ENCODE measurements at places on chromosomes 3 and 15.

DNA sequence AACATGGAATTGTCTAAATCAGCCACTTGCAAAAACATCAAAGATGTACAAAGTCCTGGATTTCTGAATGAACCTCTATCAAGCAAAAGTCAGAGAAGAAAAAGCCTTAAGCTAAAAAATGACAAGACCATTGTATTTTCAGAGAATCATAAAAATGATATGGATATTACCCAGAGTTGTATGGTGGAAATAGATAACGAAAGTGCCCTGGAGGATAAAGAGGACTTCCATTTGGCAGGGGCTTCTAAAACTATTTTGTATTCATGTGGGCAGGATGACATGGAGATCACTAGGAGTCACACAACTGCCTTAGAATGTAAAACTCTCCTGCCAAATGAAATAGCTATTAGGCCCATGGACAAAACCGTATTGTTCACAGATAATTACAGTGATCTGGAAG lies 29.3 kb downstream of the KNL1 start:
- DNase-seq: no peak

DNA sequence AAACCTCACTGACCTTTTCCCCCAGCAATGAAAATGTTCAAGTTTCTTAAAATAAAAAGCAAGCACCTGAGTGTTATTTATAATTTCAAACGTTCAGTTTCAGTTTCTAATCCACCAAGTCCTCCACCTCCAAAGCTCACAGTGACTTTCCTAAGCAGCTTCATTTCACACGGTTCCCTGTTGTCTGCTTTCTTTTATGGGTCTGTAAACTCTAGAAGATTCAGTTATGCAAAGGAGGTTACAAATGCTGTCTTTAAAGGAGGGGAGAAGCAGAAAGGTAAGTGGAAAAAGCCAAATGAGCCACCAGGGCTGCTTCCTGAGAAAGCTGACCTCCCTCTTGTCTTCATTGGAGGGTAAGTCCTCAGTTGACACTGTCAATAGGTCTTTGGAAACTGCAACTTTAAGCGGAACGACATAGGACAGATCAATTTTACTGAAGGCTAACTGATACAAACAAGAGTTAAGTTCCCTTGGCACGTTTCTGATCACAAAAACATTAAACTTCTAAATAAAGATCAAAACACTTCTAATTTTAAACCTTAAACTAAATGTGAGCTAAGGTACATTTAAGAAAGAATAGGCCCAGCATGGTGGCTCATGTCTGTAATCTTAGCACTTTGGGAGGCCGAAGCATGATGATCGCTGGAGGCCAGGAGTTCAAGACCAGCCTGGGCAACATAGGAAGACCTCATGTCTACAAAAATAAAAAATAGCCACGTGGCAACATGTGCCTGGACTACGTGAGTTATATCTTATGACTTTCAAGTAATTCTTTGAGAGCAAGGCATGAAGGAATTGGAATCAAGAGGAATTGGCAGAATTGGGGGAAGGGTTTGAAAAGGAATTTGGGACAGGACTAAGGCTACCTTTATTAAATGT lies 151.9 kb upstream of the UBE2E1 start:
- no peak for DNase-seq

GRCh38 chr15:44647637-44648036 lies 15.8 kb downstream of the SPG11 start:
- DNase-seq: no peak

DNA sequence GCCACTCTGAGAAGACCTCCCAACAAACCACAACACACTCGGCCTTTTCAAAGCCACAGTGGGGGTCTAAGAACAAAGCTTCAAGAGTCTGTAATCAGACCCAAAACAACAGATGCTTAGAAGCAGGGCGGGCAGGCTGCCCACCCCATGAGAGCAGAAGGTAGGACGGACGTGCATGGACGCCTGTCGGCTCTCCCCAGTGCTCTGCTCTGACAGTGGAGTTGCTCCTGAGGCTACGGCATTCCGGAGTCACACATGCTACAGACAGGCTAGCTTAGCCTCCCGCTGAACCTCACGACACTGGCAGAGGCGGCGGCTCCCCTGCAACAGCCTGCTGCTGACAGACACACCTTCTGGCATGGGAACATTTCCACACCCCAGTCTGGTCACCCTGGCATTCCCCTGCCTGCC lies 33.5 kb downstream of the SLCO2A1 start:
- DNase-seq: no peak

DNA sequence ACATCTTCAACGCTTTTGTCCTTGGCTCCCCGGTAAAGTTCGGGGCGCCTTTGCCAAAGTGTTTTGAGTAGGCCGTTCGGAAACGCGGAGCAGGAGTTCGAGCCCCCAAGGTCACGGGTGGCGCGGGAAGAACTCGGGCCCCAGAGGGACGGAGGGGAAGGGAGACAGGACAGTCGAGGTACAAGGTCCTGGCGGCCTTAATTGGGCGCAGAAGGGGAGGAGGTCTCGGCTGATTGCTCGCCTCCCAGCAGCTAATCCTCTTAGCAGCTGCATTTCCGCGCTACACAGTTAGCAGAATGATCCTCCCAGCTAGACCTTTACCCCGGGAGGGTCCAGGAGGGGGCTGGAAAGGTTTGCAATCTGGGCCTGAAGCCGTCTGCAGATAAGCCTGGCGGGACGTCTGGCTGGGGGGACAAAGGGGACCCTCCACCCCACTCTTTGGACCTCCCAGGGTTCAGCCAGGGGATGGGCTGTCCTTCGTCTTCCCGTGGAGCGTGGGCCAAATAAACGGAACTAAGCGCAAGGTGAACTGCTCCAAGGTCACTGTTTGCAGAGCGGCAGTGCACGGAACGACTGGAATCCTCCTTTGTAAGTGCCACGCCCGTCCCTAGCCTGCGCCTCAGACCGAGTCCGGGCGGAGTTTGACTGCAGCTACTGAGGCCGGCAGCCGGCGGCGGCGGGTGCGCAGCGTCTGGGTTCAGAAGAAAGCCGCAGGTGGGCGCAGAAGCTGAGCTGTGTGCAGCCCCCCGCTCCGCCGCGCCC lies 7.2 kb downstream of the EOMES start:
- DNase-seq: no peak

DNA sequence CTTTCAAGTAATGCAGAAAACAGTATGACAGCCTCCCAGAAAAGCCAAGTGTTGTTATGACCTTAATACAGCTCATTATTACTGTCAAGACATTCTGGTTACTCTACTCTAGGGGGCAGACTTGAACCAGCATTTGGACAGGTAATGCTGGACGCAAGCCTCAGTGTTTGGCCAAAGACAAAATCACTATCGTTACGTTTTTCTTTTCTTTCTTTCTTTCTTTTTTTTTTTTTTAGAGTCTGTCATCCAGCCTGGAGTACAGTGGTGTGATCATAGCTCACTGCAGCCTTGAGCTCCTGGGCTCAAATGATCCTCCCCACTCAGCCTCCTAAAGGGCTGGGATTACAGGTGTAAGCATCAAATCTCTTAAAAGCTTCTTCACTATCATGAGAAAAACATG lies 29.4 kb upstream of the TMEM45A start:
- DNase-seq: no peak

DNA sequence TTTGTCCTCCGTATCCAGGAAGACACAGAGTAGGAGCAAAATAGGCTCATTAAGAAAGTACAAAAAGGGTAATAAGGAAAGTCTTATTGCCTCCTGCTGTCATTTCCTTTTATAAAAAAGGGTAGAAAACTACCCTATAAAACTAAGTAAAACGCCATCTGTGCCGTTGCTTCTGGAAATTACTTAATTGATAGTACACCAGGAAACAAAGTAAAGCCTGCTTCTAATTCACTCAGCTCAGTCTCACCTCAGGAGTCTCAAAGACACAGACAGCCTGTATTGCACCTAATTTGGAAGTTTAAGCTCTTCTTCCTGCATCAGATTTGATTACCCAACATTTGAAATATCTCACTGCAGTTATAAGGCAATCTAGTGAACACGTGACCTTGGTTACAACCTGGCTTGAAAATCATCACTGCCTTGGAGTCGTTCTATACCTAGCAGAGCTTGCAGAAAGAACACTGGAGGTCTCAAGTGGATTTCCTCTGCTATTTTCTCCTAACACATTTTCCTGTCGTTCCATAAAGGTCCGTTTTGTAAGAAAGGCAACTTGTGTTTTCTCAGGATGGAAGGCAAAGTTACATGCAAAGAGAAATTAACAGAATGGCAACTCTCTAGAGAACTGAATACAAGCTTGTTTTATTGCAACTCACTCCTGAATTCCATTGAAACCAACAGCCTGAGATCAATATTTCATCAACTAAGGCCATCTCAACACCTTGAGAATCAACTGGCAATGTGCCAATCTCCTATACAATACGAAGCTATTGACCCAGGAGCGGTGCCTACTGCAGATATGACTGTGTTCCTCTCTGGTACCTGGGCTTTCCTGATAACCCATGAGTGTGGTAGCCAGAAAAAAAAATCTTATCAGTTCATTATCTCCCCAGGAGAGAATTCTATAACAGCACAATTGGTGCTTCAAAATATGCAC lies 203.3 kb upstream of the LMCD1 start:
- DNase-seq: no peak

DNA sequence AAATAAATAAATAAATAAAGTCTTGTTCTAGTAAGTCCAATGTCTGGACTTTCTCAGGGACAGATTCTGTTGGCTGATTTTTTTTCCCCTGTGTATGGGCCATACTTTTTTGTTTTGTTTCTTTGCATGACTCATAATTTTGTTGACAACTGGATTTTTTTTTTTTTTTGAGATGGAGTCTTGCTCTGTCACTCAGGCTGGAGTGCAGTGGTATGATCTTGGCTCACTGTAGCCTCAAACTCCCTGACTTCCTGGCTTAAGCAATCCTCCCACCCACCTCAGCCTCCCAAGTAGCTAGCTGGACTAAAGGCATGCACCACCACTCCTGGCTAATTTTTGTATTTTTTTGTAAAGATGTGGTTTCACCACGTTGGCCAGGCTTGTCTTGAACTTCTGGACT lies 38.9 kb downstream of the TICRR start:
- no peak for DNase-seq

- DNase-seq: peak; percentile 66
Observed at GRCh38 chr3:72738752-72739530, 109.3 kb downstream of the SHQ1 start.

GRCh38 chr3:187919544-187919943 lies 174.3 kb upstream of the BCL6 start:
- DNase-seq: no peak

GRCh38 chr3:181330257-181330656 lies 340.7 kb upstream of the DNAJC19 start:
- DNase-seq: no peak

DNA sequence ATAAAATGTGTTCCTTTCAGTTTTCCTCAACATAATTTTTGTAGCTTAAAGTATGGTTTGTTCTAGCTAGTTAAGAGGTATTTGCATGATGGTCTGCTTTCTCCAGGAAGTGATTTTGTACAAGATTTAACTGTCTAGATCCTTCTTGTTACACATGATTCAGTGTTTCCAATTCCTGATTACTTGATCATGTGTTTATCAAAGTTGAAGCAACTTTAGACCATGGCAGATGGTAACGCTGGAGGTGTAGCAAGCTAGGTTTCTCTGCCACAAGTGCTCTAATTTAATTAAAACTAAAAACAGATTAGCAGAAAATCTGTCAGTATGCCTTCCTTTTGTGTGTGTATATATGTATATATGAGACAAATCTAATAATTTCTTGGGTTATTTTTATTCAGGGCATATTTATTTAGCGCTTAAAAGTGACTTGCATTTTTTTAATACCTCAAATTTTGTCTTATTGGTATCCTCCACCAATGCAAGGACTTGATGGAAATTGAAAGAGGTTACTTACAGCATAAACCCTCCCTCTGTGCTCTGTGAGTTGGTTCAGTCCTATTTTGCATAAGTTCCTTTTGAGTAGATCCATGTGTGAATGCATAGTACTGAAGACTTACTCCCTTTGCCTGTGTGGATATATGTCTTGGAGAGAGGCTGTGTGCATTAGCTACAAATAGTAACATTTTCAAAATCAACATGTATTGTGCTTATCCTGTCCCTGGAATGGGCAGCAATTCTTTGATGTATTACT lies 157.3 kb upstream of the CGNL1 start:
- no peak for DNase-seq

DNA sequence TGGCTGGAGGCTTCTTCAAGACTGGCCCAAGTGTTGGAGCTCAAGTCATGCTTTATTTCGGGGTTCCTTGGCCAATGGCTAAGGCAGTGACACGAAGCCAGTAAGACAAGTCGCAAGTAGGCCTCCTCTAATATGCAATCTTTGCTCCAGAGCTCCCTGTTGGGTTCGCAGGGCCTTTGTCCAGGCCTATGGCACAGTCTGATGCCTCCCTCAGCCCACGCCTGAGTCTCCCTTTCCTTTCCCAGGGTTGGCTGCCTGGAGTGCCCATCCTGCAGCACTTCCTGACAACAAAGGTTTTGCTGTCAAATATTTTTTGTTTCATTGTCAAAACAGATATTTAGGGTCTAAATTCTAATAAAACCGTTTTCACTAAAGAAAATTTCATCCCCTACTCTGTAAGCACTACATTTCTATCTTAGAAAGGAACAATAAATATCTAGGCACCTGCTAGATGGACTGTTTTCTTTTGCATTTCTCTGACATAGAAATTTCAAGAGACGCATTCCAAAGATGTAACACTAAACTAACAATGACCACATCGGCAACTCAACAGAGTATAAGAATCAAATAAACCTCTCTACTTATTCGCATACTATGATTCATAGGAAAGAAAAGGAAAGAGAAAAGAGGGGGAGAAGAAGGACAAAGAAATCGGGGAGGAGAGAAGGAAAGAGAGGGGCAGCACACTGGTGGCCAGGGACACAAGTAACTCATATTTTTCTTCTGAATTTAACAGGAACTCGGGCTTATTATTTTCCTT lies 393.1 kb upstream of the ATP11B start:
- DNase-seq: no peak

- no peak for DNase-seq
Observed at GRCh38 chr15:70170096-70170699, 72.5 kb upstream of the TLE3 start.

- DNase-seq: no peak
Observed at GRCh38 chr3:96863129-96863740, 48.8 kb downstream of the EPHA6 start.

DNA sequence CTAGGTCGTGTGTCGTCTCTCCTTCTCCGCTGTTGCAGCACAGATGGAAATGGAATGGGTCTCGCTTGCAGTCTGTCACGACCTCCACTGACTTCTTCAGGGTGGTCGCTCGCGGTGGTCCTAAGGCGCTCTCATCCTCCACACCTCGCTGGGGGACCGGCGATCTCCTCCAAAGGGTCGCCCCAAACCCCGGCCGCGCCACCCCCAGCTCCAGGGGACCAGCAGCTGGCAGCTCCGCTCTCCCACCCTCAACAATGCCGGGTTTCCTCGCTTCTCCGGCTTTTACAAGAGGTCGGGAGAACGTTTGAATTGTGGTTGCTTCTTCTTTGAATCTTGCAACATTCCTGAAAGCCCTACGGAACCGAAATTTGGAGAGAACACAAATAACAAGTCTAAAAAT lies 25.9 kb downstream of the SERP1 start:
- DNase-seq: no peak

- DNase-seq: no peak
Observed at GRCh38 chr15:100645671-100646070, 43.3 kb downstream of the ASB7 start.

All from sciatic nerve (tissue), 2 donors.